ENCODE measurements at places on chromosomes 1 and 21.

- DNase-seq, result no peak
Observed at GRCh38 chr1:230049731-230050130, 17.3 kb upstream of the GALNT2 start.

DNA sequence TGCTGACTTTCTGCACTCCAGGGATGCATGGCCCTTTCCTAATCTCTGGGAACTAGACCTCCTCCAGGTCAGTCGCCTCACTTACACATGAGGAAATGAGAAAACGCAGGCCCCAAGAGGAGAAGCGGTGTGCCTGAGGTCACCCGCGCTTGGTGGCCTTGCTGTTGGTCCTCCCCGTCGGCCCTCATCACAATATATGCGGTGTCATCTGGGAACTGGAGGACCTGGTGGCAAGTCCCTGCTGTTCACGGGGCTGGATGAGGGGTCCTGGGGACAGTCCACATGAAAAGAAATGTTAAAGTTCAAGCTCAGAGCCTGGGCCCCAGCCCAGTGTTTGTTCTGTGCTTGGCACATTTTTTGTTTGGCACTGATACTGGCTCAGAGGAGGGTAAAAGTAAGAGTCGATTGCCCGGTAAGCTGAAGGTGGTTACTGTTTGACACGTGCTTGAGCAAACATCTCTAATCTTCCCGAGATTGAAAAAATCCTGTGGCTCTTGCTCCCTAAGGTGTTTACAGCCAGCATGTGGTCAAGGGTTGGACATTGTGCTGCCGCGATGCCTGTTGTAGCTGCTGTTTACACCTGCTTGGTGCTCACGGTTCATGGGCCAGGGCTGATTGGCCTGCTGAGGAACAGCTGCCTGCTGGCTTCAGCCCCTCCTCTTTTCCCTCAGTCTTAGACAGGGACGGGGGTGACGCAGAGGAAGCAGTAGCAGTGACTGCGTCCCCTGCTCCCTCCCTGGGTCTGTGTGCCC lies 5.2 kb downstream of the COQ8A start:
- DNase-seq, result no peak

DNA sequence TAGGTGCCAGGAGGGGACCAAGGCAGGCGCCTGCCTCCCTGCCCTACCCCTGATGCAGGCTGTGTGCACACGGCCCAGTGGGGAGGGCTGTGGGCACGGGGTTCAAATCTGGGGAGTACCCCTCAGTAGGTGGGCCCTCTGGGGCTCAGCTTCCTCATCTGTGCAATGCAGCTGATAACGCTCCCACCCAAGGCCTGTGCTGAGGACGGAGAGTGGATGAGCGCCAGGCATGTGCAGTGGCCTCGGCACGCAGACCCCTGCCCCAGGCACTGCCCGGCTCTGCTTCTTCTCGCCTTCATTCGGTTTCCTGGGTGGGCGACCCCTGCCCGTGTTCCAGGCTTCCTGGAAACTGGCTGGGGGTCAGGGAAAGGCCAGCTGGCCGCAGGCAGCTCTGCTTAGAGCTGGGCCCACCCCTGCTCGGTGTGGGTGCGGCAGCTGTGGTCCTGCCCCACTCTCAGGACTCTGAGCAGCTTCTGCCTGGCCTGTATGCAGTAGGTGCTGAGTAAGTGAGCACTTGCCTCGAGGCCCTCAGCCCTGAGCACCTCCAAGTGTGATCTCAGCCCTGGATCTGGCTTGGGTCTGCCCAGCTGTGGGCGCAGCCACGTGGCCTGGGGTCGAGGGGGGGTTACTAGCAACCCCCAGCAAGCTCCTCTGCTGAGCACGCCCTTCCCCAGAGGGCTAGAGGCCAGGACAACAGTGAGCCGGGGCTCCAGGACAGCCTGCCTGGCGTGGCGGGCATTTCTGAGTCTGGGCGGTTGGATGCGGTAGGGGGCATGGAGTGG lies 11.9 kb upstream of the TNFRSF14 start:
- DNase-seq, result no peak

DNA sequence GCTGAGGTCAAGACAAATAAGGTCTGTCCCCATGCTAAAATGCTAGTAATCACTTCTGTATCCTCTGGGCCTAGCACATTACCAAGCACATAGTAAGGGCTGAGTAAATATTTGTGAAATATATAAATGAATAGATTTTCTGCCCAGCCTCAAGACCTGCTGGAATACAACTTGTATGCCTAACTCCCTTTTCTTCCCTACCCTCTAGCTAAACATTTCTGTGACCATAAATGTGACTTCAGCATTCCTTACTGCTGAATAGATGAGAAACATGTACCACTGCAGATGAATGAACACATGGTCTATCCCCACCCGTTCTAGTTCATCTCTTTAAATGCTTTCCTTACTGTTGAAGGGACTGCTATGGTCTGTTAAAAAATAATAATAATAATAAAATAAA lies 209.0 kb upstream of the HOOK1 start:
- DNase-seq, result no peak

DNA sequence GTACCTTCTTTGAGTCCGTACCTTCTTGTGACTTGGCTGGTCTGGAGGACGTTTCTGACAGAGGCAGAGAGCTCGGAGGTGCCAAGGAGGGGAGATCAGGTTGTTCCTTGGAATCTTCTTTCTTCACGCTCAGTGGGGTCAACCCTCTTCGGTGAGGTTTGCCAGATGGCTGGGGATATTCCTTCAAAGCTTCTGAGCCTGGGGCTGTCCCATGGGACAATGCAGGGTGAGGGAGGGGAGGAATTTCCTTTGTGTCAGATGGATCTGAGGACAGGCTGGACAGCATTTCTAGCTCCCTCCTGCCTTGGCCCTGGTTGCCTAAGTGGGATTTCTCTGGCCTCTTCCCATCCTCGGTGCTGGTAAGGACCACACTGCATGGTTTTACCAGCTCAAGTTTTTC lies 95.5 kb upstream of the EDN2 start:
- DNase-seq, result no peak

DNA sequence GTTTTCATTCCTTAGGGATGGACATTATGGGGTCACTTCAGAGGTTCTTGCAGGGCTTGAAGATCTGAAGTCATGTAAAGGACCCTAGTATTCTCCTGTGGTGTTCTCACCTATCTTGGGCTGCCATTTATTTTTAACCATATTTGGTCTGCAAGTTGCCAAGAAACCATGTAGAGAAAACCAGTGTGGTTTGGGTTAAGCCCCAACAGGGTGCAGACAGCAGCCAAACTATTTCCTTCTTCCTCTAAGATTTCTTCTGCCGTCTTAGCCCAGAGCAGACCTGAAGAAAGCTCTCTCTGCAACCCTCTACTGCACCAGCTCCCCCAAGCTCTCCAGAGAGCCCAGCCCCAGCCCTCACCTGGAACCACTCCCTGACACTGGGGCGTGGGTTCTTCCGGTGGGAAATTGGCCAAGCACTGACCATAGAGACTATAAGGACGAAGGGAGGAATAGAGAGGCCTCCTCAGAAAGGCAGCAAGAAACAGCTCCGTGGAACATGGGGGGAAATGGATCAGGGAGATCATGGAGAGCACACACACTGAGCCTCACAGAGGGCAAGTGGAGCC lies 136.6 kb downstream of the SYF2 start:
- no peak for DNase-seq

- no peak for DNase-seq
Observed at GRCh38 chr1:78678324-78678723, 28.7 kb downstream of the IFI44 start.

DNA sequence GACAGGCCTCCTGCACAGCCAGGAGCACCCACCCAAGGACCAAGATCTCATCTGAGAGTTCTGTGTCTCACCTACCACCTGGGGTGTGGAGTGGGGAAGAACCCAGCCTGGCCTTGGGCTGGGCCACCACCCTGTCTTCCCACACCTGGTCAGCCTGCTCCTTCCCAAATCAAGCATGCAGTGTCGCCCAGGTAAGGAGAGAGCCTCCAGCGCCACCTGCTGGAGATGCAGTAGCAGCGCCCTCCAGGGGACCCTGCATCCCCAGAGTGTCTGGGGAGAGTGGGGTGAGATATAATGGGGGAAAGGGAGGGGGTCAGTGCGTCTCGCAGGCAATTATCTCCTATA lies 32.3 kb downstream of the KIAA2013 start:
- DNase-seq, result peak; percentile 26

DNA sequence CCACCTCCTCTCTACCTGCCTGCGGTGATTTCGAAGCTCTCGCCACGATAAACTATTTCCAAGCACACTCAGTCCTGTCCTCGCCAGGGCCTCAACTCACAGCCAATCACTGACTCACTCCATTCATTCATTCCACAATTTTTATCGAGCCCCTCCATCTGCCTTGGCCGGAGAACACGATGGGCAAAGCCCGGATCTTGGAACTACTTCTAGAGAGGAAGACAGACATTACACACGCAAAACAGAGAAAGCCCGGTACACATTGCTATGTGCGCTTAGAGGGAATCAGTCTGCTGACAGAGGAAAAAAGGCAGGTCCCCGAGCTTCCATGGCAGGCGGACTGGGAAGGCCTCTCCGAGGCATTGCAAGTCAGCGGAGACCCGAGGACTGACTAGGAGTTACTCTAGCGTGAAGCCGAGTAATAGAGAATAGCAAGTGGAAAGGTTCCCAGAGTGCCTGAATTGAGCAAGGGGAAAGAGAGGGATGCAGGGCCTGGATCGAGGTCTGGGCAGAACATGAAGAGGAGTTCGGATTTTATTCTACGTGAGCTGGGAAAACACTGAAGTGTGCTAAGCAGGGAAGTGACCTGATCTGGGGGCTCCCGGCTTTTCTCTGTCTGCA lies 54.2 kb upstream of the DNAJC6 start:
- DNase-seq, result peak; percentile 61

DNA sequence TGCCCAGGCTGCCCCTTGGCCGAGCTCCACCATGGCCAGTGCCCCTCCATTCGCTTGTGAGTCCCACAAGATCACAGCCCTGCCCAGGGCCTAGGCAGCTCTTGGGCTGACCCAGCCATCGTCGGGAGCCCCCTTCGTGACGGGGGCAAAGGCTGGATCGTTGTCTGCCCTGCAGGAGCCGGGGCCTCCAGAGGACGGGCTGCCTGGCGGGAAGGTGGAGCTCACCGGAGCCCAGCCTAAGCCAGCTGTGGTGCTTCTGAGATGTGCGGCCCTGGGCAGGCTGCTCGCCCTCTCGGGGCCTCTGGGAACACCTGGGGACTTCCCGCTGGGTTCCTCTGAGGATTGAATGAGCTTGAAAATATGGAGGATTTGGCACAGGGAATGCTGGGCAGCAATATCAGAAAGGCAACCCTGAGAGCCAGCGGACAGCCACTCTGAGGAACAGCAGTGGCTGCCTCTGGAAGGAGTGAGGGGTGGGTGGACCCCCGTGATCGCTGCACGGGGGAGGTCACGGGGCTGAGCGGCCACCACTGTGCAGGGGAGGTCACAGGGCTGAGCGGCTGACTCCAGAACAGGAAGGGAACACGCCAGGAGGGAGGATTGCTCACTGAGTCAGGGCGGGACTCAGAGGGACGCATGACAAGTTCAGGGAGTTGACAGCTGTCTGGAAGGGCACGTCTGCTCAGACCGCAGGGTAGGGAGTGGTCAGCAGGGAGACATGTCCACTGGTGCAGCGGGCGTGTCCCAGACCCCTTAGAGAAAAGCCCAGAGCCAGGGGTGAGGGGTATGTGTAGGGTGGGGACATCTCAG lies 19.3 kb downstream of the TP73 start:
- DNase-seq, result no peak

GRCh38 chr1:34532113-34532512 lies 222.7 kb upstream of the GJB5 start:
- no peak for DNase-seq

GRCh38 chr1:61116421-61116820 lies 34.1 kb downstream of the NFIA start:
- no peak for DNase-seq

GRCh38 chr21:35303085-35303484 lies 254.0 kb upstream of the RUNX1 start:
- DNase-seq, result no peak

GRCh38 chr1:29683472-29683871 lies 447.1 kb downstream of the PTPRU start:
- DNase-seq, result no peak

- DNase-seq, result no peak
Observed at GRCh38 chr1:72462186-72462905, 180.0 kb upstream of the NEGR1 start.

- DNase-seq, result no peak
Observed at GRCh38 chr21:31752967-31753366, 21.0 kb upstream of the SCAF4 start.

GRCh38 chr1:197954718-197955418 lies 37.7 kb downstream of the LHX9 start:
- no peak for DNase-seq

DNA sequence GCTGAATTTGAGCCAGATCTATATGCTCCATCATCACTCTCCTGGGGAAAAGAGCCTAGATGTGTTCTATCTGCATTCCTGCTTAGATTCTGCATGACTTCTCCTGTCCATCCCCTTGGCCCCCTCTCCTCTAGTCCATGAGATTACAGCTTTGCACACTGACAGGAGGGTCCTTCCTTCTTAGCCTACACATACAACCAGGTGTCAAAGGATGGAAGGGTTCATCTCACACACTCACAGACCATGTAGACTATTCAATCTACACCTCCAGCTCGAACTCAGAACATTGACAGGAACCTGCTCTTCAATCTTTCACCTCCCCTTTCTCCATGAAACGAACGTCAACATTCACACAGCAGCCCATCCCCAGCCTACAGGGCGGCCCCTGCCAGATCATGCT lies 13.8 kb downstream of the C1orf116 start:
- DNase-seq, result no peak

- no peak for DNase-seq
Observed at GRCh38 chr1:100076744-100077143, 56.0 kb downstream of the SASS6 start.

DNA sequence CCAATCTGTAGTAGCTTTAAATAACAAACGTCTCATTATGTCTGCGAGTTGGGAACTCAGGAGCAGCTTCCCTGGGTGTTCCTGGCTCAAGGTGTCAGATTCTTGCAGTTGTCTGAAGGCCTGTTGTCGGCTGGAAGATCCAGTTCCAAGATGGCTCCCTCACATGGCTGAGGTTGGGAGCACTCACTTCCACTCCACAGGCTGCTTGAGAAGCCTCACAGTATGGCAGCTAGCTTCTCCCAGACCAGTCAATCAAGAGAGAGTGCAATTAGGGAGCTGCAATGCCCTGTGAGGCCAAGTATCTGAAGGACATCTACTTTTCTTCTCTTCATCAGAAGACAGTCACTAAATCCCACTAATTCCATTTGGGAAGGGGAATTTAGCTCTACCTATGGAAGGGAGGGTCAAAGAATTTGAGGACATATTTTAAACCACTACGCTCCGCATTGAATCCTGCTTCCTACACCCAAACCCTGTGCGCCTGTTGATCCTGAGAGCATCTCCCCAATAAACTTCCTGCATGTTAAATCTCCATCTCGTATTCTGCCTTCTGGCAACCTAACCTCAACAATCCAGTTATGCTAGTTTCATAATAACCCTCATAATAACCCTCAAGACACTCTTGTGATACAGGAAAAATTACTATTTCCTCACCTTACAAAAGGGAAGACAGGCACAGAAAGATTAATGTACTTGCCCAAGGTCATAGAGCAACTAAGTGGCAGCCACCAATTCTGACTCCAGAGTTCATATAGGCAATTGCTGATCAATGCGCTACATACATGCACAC lies 3.6 kb upstream of the VPS26C start:
- DNase-seq, result no peak
